A172 (cell line): ENCODE measurements at places on chromosomes 6 and 20. TPM values are rescaled to one million over a fixed set of nuclear protein-coding genes. Genes with fewer than 3 reads are reported as not detected.

BTN1A1 gene
- total RNA-seq = not detected in 2 replicates

GRCh38 chr6:28948782-28949486 is 25.1 kb upstream of the TRIM27 start:
- DNase-seq = no peak

BANF2 gene
- not detected in 2 replicates for total RNA-seq

DNA sequence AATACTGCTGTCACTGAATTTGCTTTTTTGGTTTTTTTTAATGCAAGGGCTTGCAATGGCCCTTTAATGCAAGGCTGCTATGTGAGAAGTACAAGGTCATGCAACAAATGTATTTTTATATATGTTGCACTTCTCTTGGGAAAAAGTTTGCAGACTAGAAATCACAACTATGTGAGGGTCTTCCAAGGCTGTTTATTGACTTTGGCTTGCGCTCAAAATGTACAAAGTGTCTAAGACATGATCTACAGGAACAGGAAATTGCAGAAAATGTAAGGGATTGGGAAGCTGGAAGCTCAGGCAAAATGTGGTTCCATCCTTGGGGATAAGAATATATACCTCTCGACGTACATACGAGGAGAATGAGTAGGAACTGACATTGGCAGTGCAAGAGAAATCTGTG is 92.2 kb upstream of the F13A1 start:
- DNase-seq = no peak

DNA sequence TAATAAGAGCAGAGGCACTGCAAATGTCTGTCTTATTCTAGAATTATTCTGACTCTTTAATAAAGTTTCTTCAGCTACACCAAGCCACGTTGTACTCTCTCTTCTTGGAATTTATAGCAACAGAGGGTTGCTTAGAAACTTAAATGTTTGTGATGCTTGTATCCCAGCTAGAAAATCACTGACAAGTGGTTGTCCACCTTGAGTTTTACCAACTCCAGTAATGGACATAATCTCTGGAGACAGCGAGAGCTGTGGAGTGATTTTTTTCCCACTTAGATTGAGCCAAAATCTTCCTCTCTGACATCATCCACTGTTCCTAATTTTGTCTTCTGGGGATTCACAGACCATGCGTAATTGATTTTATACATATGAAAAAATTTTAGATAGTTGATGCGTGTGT is 8.0 kb downstream of the ECT2L start:
- no peak for DNase-seq

DNA sequence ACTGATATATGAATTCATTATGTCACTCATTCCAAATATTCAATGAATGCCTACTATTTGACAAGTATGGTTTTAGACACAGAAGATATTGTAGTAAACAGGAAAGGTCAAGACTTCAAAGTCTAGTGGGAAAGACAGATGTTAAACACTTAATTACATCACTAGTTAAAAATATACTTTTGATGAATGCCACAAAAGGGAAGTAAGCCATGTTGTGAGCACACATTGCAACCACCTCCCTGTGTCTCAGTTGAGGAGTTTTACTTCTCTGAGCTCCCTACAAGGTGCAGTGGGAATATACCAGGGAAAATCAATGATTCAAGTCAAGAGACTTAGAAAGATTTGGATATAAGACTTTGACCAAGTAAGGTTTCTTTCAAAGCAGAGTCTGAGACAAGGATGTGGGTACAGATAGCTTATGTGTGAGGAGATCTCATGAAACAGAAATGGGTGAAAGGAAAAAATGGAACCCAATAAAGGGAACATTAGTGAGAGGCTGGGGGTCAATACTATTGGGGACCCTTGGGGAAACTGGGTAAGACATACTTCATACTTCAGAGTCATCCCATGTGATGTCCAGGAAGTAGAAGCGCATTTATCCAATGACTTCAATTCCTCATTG is 503.7 kb downstream of the KIF16B start:
- no peak for DNase-seq

PPIL1 gene
- 64.3 and 71.7 TPM in 2 replicates for total RNA-seq

GRCh38 chr20:62550087-62550632 is 74.4 kb upstream of the GATA5 start:
- no peak for DNase-seq

GRCh38 chr6:34679552-34680253 is 16.9 kb downstream of the ILRUN start:
- no peak for DNase-seq

NHLRC1 gene
- total RNA-seq = not detected in 2 replicates

- DNase-seq = no peak
Observed at GRCh38 chr20:53845980-53846379, 224.4 kb downstream of the BCAS1 start.

EPB41L2 gene
- 17.5 and 18.3 TPM in 2 replicates for total RNA-seq

DNA sequence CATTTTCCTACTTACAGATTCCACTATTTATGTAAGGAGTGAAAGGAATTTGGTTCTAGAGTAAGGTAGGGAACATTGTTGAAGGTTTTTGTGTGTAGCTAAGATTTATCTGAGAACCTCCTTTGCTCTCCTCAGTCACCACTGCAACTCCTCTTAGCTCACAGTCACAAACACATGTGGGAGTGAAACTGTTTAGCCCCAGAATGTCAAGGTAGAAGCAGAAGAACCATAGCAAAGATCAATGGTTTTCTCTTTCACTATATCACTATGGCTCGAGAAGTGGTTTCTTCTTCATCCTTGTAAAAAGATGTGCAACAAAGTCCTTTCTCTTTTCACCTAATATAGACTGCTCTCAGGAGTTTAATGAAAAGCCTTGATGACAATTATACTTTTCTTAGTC is 6.5 kb upstream of the DEFB112 start:
- DNase-seq = no peak

GRCh38 chr6:135527116-135527959 is 29.8 kb upstream of the AHI1 start:
- no peak for DNase-seq

ZNF334 gene
- 0.12 TPM in 1 of 2 replicates, not detected in the other for total RNA-seq

SENP6 gene
- total RNA-seq = 52.8 and 63.1 TPM in 2 replicates

DNA sequence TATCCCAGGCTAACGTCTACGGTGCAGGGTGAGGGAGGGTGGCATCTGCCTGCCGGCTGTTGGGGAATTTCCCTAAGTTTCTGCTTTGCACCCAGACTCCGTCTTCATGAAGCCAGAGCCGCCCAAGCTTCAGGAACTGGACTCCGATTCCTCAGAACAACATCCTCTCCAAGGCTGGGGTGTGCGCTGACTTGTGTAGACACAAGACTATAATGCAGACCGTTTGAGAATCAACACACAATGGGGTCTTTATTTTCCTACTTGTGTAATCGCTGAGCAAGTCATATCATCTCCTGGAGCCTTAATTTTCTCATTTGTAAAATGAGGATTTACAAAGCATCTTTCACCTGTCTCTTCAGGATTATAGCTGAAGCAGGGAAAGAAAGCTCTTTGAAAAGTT is 160.5 kb upstream of the AGPAT4 start:
- DNase-seq = no peak

GRCh38 chr6:75283907-75284631 is 523 bp downstream of the TMEM30A start:
- no peak for DNase-seq

DNA sequence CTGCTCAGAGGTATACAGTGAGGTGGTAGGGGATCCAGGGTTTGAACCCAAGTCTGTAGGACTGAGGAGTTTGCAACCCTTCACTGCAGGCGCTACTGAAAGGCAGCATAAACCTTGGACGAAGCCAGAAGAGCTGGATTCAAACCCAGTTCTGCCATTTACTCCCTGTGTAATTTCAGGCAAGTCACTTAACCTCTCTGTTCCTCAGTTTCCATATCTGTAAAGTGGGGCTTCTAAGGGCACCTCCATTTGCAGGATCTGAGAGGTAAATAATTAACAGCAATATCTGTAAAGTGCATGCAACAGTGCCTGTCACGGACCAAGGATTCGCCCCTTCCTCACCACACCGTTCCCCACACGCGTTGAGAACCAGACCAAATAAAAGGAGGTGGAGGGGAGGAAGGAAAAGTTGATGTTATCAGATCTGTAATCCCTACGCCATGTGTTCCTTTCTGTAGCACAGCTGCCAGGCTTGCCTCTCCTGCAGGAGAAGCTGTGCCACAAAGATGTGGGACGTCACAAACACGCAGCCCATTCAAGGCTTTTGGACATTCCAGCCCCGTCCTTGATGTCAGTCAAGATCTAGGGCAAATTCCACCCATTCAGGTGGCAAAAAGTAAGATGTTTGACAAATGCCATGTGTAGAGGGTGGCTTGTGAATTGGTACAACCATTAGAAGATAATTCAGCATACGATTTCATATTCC is 9.8 kb downstream of the RIPOR3 start:
- no peak for DNase-seq

CLIC5 gene
- not detected in 2 replicates for total RNA-seq

- no peak for DNase-seq
Observed at GRCh38 chr6:44725070-44725469, 337.6 kb downstream of the CDC5L start.

GRCh38 chr6:134723081-134723871 is 226.6 kb downstream of the ALDH8A1 start:
- peak; percentile 59 for DNase-seq

ARMH2 gene
- total RNA-seq = not detected in 2 replicates

- no peak for DNase-seq
Observed at GRCh38 chr6:31267651-31268368, 4.1 kb downstream of the HLA-C start.

FOXA2 gene
- total RNA-seq = 1.2 and 2.2 TPM in 2 replicates

EEF1A2 gene
- 88.1 and 91.0 TPM in 2 replicates for total RNA-seq

GRCh38 chr20:36063916-36064657 is 90.5 kb upstream of the EPB41L1 start:
- DNase-seq = no peak

- DNase-seq = peak; percentile 42
Observed at GRCh38 chr6:69022993-69023392, 387.9 kb downstream of the ADGRB3 start.

GRCh38 chr6:106216527-106216926 is 109.0 kb downstream of the ATG5 start:
- DNase-seq = no peak

BCL2L1 gene
- total RNA-seq = 202 and 212 TPM in 2 replicates

GRCh38 chr6:88913471-88913870 is 49.9 kb downstream of the RNGTT start:
- DNase-seq = no peak

DNA sequence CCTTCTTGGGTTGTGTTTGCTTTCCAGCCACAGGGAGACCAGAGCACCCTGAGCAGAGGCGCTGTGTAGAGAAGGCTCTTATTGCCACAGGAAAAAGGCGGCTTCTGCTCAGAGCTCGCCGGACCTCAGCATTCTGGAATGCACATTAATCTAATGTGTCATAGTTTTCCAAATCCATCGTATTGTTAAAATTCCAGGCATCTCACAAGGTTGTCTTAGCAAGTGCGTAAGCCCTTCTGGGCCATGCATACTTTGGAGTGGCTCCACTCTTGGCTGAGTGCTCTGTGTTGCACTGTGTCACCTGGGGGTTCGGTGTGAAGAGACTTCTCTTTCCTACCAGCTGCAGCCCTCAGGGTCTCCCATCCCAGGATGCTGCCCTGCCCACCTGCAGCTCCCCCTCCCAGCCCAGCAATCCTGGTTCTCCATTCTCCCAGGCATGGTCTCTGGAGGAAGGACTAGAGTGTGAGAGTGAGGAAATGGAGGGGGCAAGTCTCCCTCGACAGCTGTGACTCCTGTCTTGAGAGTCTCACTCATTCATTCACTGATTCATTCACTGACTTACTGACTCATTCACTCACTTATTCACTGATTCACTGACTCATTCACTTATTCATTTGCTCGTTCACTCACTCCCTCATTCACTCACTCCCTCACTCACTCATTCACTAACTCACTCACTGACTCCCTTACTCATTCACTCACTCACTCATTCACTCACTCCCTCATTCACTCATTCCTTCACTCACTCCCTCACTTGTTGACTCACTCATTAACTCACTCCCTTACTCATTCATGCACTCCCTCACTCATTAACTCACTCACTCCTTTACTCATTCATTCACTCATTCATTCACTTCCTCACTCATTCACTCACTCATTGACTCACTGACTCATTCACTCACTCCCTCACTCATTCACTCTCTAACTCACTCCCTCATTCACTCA is 83.7 kb upstream of the MPC1 start:
- peak; percentile 95 for DNase-seq
